ENCODE measurements at places on chromosomes 13 and 19.

DNA sequence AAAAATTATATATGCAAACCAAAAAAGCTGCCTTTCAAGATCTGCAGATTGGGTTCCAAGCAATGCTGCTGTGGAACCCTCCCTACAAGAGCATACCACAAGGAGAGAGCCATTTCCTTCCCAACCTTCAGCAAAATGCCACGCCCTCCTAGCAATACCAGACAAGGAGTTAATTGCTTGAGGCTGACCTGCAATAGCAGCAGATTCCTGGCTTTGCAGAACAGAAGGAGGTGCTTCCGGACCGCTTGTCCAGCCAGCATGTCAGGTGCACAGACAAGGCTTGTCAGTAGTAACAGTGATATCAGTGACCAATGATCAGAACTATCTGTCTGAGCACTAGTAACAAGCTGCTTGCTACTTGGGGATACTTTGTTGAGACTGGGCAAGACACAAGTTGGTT, 301.6 kb downstream of the FGF14 start:
- DNase-seq = no peak

GRCh38 chr19:52959613-52960295, 2.9 kb downstream of the ZNF816 start:
- no peak for DNase-seq

DNA sequence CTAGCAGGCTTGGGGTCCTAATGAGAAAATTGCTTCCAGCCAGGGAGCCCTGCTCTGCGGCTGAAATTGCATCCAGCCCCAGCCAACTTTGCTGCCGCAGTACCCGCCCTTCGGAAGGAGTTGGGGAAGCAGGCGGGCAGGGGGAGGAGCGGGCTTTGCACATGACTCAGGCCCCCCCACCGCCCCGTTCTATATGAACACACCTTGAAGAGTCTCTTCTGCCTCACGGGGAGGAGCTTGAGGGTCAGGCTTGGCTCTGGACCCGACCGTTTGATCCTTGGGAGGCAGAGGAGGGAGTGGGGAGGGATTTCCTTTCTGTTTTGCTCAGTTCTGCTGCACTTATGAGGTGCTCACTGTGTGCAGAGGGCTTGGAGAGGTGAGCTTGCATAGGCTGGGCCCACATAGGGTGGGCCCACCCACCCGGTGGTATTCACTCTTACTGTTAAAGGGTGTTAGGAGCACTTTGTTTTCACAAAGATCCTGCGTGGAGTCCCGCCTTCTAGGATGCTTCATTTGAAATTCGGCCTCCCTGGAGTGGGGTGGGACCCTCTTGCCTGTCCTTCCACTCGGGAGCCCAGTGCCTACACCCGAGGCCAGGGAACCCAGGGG, 46.5 kb downstream of the LYL1 start:
- no peak for DNase-seq

DNA sequence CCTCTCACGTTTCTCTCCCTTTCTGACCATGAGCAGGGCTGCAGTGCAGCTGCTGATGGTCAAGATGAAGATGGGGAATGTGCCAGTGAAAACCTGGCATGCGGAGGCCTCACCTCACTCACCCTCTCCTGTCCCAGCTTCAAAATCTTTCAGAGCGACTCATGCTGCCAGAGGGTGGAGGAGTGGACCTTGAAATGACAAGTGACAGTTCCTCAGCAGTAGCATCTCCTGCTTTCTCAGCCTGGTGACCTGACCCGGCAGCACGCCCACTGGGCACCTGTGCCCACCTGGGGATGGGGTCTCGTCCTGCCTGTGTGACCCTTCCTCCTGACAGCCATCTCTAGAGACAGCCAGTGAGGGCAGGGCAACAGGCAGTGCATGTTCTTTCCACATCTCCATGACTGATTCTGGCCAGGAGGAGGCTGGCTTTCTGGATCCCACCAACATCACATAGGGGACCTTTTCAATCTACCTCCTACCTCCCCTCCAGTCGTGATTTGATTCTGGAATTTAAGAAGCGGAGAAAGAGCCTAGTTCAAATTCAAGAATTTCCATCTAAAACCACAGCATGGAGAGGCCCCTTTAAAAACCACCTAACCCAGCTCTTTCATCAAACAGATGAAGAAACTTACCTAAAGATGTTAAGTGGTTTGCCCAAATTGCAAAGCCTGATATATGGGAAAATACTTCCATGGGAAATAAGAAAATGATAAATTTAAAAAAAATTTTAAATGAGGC, 45.8 kb downstream of the RFX2 start:
- DNase-seq = no peak

GRCh38 chr13:113397608-113398425, 33.9 kb upstream of the GRTP1 start:
- no peak for DNase-seq

GRCh38 chr19:5655412-5655811, 24.9 kb downstream of the MICOS13 start:
- DNase-seq = no peak

DNA sequence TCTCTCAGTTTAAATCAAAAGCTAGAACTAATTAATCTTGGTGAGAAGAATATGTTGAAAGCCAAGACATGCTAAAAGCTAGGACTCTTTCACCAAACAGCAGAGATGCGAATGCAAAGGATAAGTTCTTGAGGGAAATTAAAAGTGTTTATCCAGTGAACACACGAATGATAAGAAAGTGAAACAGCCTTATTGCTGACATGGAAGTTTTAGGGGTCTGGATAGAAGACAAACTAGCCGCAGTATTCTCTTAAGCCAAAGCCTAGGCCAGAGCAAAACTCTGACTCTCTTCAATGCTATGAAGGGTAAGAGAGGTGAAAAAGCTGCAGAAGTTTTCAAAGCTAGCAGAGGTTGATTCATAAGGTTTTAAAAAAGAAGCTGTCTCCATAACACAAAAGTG, 103.0 kb downstream of the UFM1 start:
- no peak for DNase-seq

- DNase-seq = no peak
Observed at GRCh38 chr13:33644581-33645543, 173.1 kb upstream of the RFC3 start.

GRCh38 chr13:23579072-23579895, 9.1 kb downstream of the TNFRSF19 start:
- DNase-seq = peak; percentile 75

DNA sequence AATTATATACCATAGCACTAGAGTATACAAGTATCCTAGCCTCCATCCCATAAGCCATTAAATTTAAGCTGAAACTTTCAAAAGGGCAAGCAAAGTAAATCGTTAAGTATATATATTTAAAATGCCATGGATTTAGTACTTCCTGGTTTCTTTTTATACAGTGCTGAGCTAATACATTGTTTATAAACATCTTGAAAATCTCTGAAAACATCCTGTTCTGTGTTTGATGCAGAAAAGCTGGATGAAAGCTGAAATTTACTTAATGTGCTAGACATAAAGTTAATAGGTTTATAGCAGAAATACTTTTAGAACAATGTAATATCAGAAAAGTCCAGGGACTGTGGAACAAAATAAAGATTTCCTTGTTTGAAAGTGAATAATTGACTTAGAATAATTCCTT, 875.4 kb downstream of the SLITRK6 start:
- no peak for DNase-seq

GRCh38 chr13:108226184-108226583, 8.0 kb downstream of the ABHD13 start:
- no peak for DNase-seq

DNA sequence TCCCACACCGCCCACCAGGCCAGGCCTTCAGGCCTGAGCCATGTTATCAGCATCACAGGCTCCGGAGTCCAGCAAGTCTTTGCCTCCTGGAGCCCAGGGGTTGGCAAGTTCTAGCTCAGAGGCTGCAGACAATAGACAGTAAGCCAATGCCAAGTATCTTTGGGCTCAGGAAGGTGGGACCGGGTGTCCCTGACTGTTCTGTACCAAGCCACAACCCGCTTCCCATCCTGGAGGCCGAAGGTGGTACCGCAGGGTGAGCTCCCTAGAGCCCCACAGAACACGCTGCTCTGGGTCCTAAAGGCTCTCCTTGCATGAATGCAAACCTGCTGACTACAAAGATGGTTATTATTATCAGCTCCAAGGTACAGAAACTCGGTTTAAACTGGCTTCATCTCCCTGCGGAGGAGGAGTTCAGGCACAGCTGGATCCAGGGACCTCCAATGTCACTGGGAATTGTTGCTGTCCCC, 5.5 kb upstream of the FSTL3 start:
- DNase-seq = no peak

DNA sequence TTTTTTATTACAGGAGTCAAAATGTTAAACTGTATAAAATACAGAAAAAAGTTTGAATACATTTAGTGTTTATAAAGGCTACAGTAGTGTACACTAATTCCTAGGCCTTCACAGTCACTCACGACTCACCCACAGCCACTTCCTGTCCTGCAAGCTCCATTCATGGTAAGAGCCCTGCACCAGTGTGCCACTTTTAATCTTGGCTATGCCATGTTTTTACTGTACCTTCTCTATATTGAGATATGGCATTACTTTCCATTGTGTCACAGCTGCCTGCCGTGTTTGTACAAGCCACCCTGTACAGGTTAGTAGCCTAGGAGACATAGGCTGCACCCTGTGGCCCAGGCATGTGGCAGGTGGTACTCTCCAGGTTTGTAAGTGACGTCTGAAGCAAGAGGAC, 32.1 kb downstream of the C1QTNF9 start:
- DNase-seq = no peak

DNA sequence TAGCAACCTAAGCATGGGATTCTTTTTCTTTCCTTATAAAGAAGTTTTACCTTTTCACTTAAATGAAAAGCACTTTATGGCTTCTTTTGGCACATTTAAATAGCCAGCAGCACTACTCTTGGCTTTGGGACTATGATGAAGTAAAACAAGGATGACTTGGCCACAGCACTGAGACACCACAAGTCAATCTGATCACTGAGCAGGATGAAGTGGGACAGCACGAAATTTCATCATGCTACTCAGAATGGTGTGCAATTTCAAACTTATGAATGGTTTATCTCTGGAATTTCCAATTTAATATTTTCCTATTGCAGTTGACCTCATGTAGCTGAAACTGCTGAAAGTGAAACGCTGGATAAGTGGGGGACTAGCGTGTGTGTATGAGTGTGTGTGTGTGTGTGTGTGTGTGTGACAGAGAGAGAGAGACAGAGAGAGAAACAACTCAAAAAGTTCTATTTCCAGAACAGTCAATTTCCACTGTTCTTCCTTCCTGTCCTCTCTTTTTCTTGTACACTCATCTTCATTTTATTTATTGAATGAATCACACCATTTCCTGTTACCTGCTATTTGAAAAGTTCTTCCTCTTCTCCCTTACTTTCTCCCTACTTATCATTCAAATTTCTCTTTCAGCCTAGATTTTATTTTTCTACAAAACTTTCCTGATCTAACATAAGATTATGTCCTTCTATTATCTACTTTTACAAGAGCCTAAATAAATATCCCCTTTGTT, 414.2 kb upstream of the MIR17HG start:
- no peak for DNase-seq

DNA sequence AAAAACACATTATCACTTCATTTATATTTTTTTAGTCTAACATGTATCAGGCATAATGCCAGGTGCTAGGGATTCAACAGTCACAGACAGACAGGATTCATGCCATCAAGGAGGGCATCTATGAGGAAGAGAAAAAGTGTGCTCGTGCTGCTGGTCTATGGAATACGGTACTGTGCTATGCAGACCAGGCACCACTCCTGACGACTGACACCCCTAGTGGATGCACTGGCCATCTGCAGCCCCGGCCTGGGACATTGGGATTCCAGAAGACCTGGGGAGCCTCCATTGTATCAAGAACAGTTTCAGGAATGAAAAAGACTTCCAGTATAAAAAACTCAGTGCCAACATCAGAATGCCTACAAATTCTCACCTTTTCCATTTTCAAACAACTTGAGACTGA, 94.0 kb downstream of the KLF12 start:
- no peak for DNase-seq

GRCh38 chr19:28523619-28524018, 689.3 kb downstream of the UQCRFS1 start:
- no peak for DNase-seq

GRCh38 chr13:51894239-51894638, 32.5 kb downstream of the CCDC70 start:
- DNase-seq = no peak

DNA sequence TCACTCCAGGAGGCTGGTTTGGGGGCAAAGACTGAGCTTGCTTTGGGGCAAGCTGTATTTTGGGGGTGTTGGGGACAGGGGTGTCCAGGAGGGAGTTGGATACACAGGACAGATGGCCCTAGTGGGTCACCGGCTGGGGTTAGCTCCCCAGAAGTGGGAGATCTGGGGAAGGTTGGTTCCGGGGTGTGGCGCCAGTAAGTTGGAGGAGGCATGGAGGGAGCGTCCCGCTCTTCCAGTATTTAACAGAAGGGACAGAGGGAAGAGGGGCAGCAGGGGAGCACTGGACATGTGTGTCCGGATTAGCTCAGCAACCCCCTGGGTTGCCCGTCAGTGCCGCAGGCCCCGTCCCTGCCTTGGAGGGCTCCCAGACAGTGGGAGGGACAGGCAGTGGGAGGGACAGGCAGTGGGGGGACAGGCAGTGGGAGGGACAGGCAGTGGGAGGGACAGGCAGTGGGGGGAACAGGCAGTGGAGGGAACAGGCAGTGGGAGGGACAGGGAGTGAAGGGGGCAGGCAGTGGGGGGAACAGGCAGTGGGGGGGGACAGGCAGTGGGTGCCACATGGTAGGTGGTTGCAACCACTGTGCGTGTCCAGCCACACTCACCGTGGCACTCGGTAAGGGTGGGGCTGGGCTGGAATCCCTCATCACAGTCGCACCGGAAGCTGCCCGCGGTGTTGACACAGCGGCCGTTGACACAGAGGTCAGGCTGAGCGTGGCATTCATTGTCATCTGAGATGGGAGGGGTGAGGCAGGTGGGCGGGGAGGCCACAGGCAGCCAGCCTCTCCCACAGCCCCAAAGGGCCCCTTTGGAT, 33.2 kb downstream of the CCL25 start:
- no peak for DNase-seq

Data from NCI-H2081 (cell line).